ENCODE measurements at places on chromosomes 16 and 17.

- no peak for DNase-seq
Measured at GRCh38 chr17:44312396-44313104, 4.1 kb downstream of the RUNDC3A start.

DNA sequence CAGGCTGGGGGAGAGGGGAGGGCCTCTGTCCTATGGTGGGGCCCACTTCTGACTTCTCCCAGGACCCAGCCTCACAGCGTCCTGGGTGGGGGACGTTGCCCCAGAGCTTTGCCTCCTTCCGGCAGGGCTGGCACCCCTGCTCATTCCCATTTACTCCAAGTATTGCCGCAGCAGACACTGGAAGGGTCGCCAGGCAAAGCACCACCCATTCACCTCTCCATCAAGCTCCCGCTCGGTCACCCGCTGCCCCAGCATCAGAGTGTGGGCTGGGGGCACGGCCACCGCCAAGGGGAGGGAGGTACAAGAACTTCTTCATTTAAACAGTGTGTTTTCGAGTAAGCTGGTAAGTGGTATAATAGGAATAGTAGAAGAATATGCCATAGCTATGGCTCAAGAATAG, 52.8 kb upstream of the GNG13 start:
- no peak for DNase-seq

DNA sequence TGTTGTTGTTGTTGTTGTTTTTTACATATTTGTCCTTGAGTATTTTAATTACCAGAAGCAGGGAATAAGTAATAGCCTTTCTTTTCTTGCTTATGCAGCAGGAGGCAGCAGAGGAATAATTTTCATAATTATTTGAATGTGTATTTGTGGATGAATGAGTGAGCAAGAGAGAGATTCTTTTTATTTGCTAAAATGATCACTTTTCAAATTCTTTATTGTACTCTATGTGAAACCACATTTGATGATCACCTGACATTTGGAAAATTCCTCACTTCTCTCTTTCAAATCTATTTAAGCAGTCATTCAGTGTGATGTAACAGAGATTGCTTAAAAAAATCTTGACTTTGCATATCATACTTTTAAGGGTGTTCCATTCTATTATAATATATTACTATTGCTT, 223.6 kb downstream of the BCAS3 start:
- no peak for DNase-seq

DNA sequence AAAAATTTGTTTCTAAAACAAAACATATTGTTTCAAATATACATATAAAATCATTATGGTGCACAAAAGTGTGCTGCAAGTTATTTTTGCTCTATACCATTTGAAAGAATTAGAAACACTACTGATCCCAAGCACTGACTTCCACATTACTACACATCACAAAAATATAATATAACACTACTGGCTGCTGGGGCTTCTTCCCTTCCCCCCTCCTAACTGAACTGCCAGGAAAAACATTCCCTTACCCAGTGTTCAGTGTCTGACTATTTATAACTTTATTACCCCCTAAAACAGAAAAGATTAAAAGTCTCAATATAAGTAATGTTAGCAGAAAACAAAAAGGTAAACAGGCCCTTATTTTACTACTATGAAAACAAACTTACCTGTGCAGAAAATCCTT, 36.9 kb downstream of the GPATCH8 start:
- no peak for DNase-seq

DNA sequence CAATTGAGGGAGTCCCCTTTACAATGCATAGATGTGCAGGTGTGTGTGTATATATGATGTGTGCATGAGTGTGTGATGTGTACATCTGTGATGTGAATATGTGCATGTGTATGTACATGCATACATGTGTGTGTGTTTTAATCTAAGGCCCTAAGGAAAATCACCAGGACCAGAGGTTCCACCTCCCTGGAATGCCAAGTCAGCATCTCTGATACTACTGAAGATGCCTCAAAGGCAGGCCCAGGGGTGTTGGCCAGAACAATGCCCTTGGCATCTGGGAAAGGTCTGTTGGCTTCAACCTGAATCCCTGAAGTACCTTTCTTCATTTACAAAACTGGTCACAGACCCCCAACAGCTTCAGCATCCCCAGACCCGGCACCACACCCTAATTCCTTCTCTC, 129.5 kb downstream of the CDYL2 start:
- DNase-seq: no peak

- no peak for DNase-seq
Measured at GRCh38 chr17:4152471-4152870, 9.5 kb downstream of the CYB5D2 start.

GRCh38 chr16:55905651-55906050, 30.5 kb upstream of the CES5A start:
- no peak for DNase-seq

DNA sequence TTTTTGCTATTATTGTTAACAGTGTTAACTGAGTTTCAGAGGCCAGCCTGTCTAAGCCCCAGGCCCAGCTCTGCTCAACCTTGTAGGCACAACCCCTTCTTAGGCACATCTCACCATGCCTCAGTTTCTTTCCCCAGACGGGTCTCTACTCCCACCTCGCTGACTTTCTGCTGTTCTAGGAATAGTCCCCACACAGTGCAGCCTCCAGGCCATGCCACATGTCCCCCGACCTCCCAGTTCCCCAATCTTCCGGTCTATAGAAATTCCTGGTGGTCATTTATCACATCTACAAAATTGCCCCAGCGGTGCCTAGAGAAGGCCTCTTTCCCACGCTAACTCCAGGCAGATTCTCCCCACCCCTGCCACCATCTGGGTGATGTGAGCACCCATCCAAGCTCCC, 34.8 kb downstream of the ADGRG5 start:
- no peak for DNase-seq
